ENCODE measurements at places on chromosomes 16 and 17.

GRCh38 chr17:17116406-17116805 is 74.1 kb downstream of the MPRIP start:
- no peak for DNase-seq

DNA sequence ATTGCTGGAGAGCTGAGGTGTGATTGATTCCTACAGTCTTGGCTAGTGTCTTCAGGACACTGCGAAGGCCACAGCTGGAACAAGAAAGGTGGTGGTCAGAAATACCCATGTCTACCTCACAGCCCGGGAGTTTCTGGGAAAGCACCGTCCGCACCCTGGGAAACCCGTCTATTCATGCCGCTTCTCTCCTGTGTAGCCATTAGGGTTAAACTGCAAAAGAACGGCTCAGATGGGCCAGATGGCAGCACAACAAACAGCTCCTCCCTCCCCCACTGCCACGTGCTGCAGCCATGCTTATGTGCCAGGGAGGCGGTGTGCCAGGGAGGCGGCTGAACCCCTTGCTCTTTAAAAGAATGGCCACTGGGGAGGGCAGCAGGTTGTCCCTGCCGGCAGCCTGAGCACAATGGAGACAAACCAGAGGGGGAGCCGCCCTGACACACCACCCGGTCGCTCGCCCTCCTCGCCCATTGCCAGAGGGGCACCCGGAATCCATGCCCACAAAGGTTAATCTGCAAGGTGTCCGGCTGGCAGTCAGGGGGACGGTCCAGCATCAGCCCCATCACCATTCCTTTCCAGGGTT is 65.2 kb downstream of the CYTH1 start:
- no peak for DNase-seq

DNA sequence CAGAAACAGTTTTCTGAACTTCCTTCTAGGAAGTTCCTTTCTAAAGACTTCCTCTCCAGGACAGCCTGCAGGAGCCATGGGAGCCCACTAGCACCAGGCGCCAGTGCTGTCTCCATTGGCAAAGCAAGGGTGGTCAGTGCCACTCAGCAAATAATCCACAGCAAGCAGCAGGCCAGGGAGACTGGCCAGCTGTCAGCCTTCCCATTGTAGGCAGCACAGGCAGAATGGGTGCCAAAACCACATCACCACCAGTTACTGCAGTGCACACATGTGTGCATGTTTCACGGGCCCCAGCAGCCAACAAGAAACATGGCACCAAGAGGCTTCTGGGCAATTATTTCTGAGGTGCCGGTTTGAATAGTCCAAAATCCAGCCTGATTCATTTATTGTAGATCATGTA is 26.7 kb downstream of the DNASE1 start:
- no peak for DNase-seq

GRCh38 chr17:11909348-11909747 is 87.9 kb downstream of the ZNF18 start:
- no peak for DNase-seq

- DNase-seq, result no peak
Observed at GRCh38 chr17:27849474-27850185, 43.5 kb downstream of the LYRM9 start.

GRCh38 chr16:66052745-66053144 is 313.7 kb upstream of the CDH5 start:
- DNase-seq, result no peak

GRCh38 chr17:63033142-63033541 is 67.1 kb downstream of the TANC2 start:
- DNase-seq, result no peak

DNA sequence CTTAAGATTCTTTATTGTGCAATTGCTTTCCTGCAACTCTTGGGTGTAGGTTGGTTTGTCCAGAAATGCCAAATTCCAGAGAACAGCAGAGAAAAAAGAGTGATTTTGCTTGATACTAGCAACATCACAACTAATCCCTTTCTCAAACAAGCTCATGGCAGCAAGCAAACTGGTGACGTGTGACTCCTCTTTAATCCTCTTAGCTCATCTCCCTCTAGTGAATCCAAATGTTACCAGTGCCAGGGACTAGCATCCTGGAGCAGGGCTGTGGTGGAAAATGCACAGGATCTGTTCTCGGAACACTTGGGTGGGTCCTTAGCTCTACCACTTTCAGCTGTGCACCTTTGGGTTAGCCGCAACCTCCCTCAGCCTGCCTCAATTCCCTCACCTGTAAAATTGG is 204.0 kb upstream of the CCL2 start:
- no peak for DNase-seq

- no peak for DNase-seq
Observed at GRCh38 chr16:84329843-84330684, 35.4 kb downstream of the WFDC1 start.

Measured in stimulated activated CD8-positive, alpha-beta memory T cell treated with anti-CD3 and anti-CD28 coated beads, Interleukin-4, amount 100 ng/mL, for 1 hour (primary cell).